ENCODE measurements at places on chromosomes 5 and 9. TPM values are rescaled to one million over a fixed set of nuclear protein-coding genes. Genes with fewer than 3 reads are reported as not detected.

The DBH gene
- total RNA-seq: 0.29 TPM

The FOXD4 gene
- total RNA-seq: not detected

The KCNV2 gene
- not detected for total RNA-seq

The C1QTNF2 gene
- total RNA-seq: 1.3 TPM

The C9orf153 gene
- total RNA-seq: 0.65 TPM

The LCN9 gene
- total RNA-seq: 3.7 TPM

The ADAMTS2 gene
- 5.2 TPM for total RNA-seq

The FRMD3 gene
- total RNA-seq: 1.4 TPM

The GABRA1 gene
- total RNA-seq: 17.3 TPM

The SPATA31D4 gene
- not detected for total RNA-seq

The AK1 gene
- 37.9 TPM for total RNA-seq

The MAMDC2 gene
- total RNA-seq: 15.3 TPM

The PLEKHG4B gene
- total RNA-seq: 43.6 TPM

The TENT4A gene
- total RNA-seq: 25.1 TPM

The FCN1 gene
- not detected for total RNA-seq

The ECSCR gene
- total RNA-seq: 2.7 TPM

DNA sequence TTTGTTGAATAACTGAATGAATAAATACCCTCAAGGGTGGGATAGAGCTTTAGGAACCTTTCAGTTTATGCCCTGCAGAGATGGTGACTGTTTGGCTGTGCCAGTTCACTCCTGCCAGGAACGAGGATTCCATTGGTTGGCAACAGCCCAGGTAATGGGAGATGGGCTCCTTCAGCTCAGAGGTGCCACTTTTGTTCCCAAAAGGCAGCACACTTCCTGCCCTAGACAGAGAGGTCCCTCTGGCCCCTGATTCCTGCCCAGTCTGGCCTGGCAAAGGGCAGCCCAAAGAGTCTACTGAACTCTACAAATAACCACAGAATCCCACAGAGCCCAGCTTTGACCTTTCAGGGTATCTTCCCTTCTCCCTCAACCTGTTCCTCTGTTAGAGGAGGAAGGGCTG is 1.6 kb downstream of the C9orf152 start:
- H3K27me3 ChIP-seq: no peaks in the 10 kb centered on the region
- H3K27ac ChIP-seq: no peak overlapping the region
- DNase-seq: no peak
- no peaks in the 10 kb centered on the region for H3K4me1 ChIP-seq
- H3K36me3 ChIP-seq: no peaks in the 10 kb centered on the region

DNA sequence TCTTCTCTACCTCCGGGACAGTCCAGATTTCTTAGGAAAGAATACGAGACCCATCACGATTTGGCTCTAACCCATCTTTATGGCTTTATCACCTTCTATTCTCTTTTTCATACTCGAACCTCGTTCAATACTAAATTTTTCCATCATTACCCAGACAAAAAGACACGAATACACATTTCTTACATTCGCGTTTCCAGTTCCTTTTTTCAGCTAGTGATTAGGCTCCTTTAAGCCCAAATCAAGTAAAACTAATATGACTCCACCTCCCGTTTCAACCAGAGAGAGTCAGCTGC is 506 bp downstream of the ZBTB6 start:
- DNase-seq: no peak
- H3K27me3 ChIP-seq: no peaks in the 10 kb centered on the region
- H3K27ac ChIP-seq: peak overlapping the region; percentile 93
- H3K4me3 ChIP-seq: peak overlapping the region; percentile 76
- H3K36me3 ChIP-seq: peaks cover 6% of the 10 kb centered on the region
- no peaks in the 10 kb centered on the region for H3K4me1 ChIP-seq

- H3K27ac ChIP-seq: no peak overlapping the region
- no peak overlapping the region for H3K4me3 ChIP-seq
- no peak for DNase-seq
- no peaks in the 10 kb centered on the region for H3K36me3 ChIP-seq
- H3K4me1 ChIP-seq: no peaks in the 10 kb centered on the region
- H3K27me3 ChIP-seq: no peaks in the 10 kb centered on the region
These were observed 5.2 kb upstream of the HDHD3 start for GRCh38 chr9:113381909-113382411.

- no peak for DNase-seq
- peaks cover 24% of the 10 kb centered on the region for H3K27me3 ChIP-seq
- H3K36me3 ChIP-seq: no peaks in the 10 kb centered on the region
- peaks cover 14% of the 10 kb centered on the region for H3K4me1 ChIP-seq
These were observed 825 bp upstream of the TOR4A start for GRCh38 chr9:137276473-137277328.

DNA sequence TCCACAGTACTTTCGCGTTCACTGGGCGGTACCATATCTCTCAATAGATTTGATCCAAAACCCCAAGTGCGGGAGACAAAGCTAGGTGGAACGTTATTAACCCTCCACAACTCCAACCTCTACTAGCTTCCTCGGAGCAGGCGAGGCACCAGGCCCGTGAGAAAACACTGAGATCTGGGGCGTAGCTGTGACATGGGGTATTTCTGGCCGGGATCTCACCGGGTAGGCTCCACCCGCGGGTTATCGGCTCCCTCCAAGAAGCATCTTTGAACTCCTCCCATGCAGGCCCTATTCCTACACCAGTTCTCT is 350 bp upstream of the SLC25A46 start:
- no peaks in the 10 kb centered on the region for H3K27me3 ChIP-seq
- H3K4me1 ChIP-seq: no peaks in the 10 kb centered on the region
- DNase-seq: no peak
- peak overlapping the region; percentile 77 for H3K4me3 ChIP-seq

DNA sequence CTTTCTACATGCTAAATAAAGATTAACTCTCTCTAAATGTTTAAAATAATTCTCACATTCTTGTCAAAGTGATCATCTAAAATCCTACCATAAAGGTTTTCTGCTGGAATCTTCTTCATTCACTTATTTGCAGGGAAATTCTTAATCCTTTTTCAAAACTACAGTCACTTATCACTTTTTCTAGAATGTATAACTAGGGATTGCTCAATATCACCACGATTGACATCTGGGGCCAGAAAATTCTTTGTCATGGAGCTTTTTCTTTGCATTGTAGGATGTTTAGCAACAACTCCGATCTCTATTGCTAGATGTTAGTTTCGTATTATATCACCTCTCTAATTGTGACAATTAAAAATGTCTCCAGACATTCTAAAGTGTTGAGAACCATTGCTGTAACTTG is 344.9 kb upstream of the PIK3R1 start:
- no peaks in the 10 kb centered on the region for H3K27me3 ChIP-seq
- DNase-seq: no peak
- H3K4me3 ChIP-seq: no peak overlapping the region

- H3K4me1 ChIP-seq: no peaks in the 10 kb centered on the region
- no peaks in the 10 kb centered on the region for H3K27me3 ChIP-seq
- no peak overlapping the region for H3K4me3 ChIP-seq
- H3K27ac ChIP-seq: no peak overlapping the region
These were observed 792.2 kb upstream of the CDH9 start for GRCh38 chr5:27830546-27830945.

- H3K4me3 ChIP-seq: no peak overlapping the region
- DNase-seq: no peak
- H3K27me3 ChIP-seq: no peaks in the 10 kb centered on the region
- H3K4me1 ChIP-seq: peaks cover 11% of the 10 kb centered on the region
- no peak overlapping the region for H3K27ac ChIP-seq
- H3K36me3 ChIP-seq: no peaks in the 10 kb centered on the region
These were observed 28.5 kb upstream of the ZFR start for GRCh38 chr5:32473072-32473471.

- H3K27me3 ChIP-seq: no peaks in the 10 kb centered on the region
- H3K4me3 ChIP-seq: no peak overlapping the region
- no peak overlapping the region for H3K27ac ChIP-seq
- H3K4me1 ChIP-seq: peaks cover 10% of the 10 kb centered on the region
- no peak for DNase-seq
These were observed 19.8 kb downstream of the CORO2A start for GRCh38 chr9:98172604-98173003.

DNA sequence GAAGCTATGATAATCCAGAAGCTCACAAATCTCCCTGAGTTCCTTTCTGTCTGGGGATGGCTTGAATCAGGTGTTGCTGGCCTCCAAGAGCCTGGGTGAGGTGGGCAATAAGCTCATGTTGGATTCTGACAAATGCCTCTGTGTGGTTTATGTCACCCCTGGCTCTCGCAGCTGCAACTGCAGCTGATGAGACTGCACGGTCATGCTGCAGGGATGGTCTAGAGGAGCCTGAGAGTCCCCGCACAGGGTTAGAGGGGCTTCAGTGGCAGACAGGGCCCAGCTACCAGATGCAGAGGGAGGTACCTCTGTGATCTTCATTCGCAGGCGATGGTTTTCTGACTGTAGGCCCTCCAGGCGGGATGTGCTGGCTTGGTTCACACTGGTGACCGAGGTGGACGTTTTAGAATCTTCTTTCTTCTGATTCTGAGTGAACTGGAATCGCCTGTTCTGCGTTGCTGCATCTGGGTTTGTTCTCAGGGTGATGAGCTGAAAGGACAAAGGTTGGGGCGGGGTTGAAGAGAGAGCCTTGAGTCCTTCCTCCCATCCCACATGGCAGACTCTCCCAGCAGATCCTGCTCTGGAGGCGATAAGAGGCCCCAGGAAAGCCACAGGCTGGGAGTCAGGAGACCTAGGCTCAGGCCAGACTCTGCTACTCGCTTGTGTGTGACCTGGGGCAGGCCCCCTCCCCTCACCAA is 47.6 kb upstream of the TBC1D2 start:
- no peaks in the 10 kb centered on the region for H3K36me3 ChIP-seq
- H3K27ac ChIP-seq: no peak overlapping the region
- no peaks in the 10 kb centered on the region for H3K4me1 ChIP-seq
- H3K4me3 ChIP-seq: no peak overlapping the region
- H3K27me3 ChIP-seq: no peaks in the 10 kb centered on the region
- no peak for DNase-seq

DNA sequence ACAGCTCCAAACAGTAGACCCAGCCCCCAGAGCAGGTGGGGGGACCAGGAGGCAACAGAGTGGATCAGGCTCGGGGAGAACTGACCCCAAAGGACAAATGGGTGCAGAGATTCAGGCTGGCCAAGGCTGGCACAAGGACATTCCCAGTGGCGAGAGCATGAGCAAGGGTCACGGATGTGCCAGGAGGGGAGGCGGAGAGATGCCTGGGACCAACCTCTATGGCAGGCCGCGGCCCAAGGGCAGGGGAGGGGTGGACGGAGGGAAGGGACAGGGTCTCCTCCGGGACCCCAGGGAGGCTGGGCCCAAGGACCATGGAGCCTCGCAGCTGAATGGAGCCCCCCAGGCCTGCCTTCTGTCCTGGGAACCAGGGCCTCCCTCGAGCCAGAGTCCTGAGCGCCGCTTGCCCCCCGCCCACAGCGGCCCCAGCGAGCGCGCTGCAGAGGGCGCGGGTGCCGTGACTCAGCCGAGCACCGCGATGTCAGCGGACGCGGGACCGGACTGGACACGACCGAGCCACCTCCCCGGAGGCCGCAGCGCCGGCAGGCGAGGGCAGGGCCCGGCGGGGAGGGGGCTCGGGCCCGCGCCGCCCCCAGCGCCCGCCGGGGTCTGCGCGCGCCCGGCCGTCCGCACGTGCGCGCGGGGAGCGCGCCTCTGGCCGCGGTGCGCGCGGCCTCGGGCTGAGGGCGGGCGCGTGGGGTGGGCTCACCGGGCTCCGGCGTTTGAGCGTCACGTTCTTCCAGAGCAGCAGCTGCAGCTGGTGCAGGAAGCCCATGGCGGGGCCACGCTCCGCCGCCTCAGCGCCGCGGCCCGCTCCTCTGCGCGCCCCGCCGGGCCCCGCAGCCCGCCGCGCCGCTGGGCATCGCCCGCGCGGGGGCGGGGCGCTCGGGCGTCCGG is at the start of gene ABCA2:
Gene ABCA2, minus strand, starts transcription at position 869 of the 894 bp plus-strand sequence. Its CDS starts 97 bp downstream, at position 772.
- no peak within 1 kb of the TSS for H3K27ac ChIP-seq
- DNase-seq: no peak
- peaks cover 3% of the 10 kb centered on the region for H3K4me1 ChIP-seq
- H3K36me3 ChIP-seq: no peaks in the 10 kb centered on the region
- peaks cover 8% of the 10 kb centered on the region for H3K27me3 ChIP-seq
- H3K4me3 ChIP-seq: peak within 1 kb of the TSS; percentile 43

- H3K27ac ChIP-seq: no peak overlapping the region
- H3K27me3 ChIP-seq: no peaks in the 10 kb centered on the region
- DNase-seq: no peak
- H3K4me3 ChIP-seq: no peak overlapping the region
- no peaks in the 10 kb centered on the region for H3K36me3 ChIP-seq
These were observed 29.3 kb downstream of the CDHR2 start for GRCh38 chr5:176578391-176578808.

- no peak overlapping the region for H3K4me3 ChIP-seq
- no peaks in the 10 kb centered on the region for H3K36me3 ChIP-seq
- H3K27ac ChIP-seq: no peak overlapping the region
- H3K4me1 ChIP-seq: no peaks in the 10 kb centered on the region
These were observed 474.4 kb downstream of the RASEF start for GRCh38 chr9:82588301-82589180.

- H3K4me3 ChIP-seq: no peak overlapping the region
- no peak overlapping the region for H3K27ac ChIP-seq
- DNase-seq: no peak
- no peaks in the 10 kb centered on the region for H3K36me3 ChIP-seq
- no peaks in the 10 kb centered on the region for H3K27me3 ChIP-seq
- 0 out of 2 replicates have a peak, but pooled peaks cover 2% of the 10 kb centered on the region for H3K4me1 ChIP-seq
These were observed 5.6 kb upstream of the AMBP start for GRCh38 chr9:114083666-114084065.

DNA sequence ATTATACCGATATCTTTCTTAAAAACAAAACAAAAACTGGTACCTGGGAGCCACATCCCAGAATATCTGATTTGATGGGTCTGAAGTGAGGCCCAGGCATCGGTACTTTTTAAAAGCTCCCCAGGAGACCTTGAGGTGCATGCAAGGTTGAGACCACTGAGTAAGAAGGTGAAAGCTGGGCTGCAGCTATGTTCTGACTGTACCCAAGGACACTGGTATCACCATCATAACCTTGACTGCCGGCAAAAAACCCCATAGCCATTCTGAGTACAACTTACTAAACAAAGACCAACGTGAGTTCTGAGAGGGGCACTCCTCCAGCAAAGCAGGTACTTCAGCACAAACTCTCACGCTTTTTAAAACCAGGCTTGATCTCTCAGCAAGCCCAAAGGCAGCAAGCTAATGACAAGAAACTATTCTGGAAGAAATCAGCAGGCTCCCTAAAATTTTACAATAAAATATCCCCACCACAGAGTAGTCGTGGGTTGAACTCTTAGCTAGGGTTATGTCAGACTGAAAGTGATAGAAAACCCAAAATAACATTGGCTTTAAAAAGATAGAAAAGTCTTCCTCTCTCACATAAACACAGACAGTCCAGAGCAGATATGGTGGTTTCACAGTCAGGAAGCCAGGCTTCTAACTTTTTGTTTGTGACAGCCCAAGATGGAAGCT is 263.9 kb downstream of the SAXO1 start:
- H3K4me3 ChIP-seq: no peak overlapping the region
- H3K36me3 ChIP-seq: no peaks in the 10 kb centered on the region
- H3K4me1 ChIP-seq: no peaks in the 10 kb centered on the region
- no peak for DNase-seq
- H3K27ac ChIP-seq: no peak overlapping the region

GRCh38 chr9:130763331-130764171 is 70.0 kb downstream of the EXOSC2 start:
- H3K36me3 ChIP-seq: no peaks in the 10 kb centered on the region
- peaks cover 9% of the 10 kb centered on the region for H3K4me1 ChIP-seq
- no peak overlapping the region for H3K4me3 ChIP-seq
